ENCODE measurements at places on chromosomes 13 and 19.

GRCh38 chr13:50126993-50127725, 111.9 kb downstream of the KCNRG start:
- DNase-seq: peak; percentile 75

GRCh38 chr13:92954746-92955145, 271.9 kb upstream of the GPC6 start:
- DNase-seq: no peak

GRCh38 chr19:34263745-34264237, 9.4 kb downstream of the GARRE1 start:
- no peak for DNase-seq

DNA sequence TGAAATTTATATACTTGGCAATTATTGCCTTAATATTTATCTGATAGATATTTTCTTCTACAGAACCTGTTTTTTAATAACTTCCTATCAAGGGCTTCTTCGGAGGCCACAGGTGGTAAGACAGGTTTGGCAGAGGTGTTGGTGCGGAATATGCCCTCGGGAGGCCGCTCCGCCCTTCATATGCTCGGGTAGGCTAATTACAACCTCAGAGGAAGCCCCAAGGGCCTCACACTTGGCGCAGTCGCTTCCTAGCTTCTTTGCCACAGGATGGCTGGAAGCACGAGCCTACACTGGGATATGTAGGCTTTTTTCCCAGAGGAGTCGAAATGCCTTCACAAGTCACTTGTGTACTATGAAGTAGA, 68.8 kb downstream of the LMO7 start:
- DNase-seq: no peak

GRCh38 chr13:98977568-98978265, at the start of gene DOCK9:
DOCK9 (minus strand) TSS chr13:98978064; CDS start chr13:98977909, 155 bp downstream.
- peak; percentile 67 for DNase-seq

DNA sequence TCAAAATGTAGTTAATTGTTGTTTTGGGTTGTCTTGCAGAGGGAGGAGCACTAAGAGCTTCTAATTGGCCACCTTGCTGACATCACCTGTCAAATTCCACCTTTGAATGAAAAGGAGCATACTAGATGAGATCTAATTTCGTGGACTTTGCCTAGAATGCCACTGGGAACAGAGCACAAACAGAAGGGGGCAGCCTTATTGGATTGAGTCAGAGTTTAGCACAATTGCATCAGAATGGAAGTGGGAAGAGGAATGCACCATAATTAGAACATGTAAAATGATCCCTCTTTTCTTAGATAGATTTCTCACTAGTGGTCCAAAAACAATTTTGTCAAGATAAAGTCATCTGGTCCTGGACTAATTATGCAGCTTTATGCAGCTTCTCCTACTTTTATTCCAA, 1552.2 kb downstream of the PCDH9 start:
- no peak for DNase-seq

GRCh38 chr19:57438925-57439324, 3.8 kb downstream of the ZNF749 start:
- no peak for DNase-seq

DNA sequence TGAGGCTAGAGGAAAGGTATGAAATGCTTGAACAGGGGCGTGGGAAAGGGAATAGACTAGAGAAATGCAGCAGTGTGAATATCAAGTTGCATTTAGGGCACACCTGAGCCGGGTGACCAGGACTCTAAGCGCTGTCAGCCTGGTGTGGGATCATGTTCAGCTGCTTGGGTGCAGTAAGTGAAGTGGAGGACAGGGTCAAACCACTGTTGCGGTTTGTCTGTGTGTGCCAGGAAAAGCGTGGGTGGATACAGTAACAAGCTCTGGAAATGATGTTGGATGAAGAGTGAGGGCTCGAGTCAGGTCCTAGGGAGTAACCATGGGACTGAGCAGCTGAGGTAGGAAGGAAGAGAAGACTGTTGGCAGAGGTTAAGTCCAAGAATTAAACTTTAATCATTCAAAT, 15.8 kb downstream of the DGKH start:
- DNase-seq: no peak

DNA sequence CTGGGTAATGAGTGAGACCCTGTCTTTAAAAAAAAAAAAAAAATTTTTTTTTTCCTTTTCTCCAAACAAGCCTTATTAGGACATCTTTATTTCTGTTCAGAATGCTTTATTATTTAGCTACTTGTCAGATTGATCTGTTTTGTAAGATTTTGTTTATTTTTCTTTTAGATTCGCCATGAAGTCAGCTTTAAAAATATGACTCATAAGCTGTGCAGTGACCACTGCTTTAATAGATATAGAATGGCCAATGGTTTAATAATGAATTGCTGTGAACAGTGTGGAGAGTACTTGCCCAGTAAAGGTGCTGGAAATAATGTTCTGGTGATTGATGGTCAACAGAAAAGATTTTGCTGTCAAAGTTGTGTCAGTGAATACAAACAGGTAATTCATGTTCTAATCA, 47.7 kb downstream of the ZMYM2 start:
- DNase-seq: no peak

GRCh38 chr19:48499316-48500090, 12.1 kb downstream of the LMTK3 start:
- no peak for DNase-seq

DNA sequence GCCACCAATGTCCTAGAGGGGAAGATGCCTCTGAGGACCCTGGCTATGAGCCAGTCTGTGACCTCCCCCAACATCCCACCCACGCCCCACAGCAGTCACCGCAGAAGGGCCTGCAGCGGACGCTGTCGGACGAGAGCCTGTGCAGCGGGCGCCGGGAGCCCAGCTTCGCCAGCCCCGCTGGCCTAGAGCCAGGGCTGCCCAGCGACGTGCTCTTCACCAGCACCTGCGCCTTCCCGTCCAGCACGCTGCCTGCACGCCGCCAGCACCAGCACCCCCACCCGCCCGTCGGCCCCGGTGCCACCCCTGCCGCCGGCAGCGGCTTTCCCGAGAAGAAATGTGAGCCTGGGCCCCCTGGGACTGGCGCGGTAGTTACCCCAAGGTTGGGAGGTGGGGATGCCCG, 30.6 kb downstream of the DPF1 start:
- no peak for DNase-seq
